AG04450 (cell line): ENCODE measurements at places on chromosomes 16 and 17. TPM values are rescaled to one million over a fixed set of nuclear protein-coding genes. Genes with fewer than 3 reads are reported as not detected.

Gene SDK2
- 0.01 TPM in 2 replicates for polyA plus RNA-seq

Gene CHST4
- polyA plus RNA-seq = not detected in 2 replicates

Gene TEX14
- 0.02 and 0.09 TPM in 2 replicates for polyA plus RNA-seq

Gene TERB1
- polyA plus RNA-seq = not detected in 2 replicates

Gene WFIKKN1
- polyA plus RNA-seq = not detected in 2 replicates

Gene HOXB5
- 9.4 and 9.8 TPM in 2 replicates for polyA plus RNA-seq

Gene LGALS9
- 3.0 and 3.5 TPM in 2 replicates for polyA plus RNA-seq

Gene SHCBP1
- 7.4 and 12.3 TPM in 2 replicates for polyA plus RNA-seq

Gene SP6
- 0.04 and 0.05 TPM in 2 replicates for polyA plus RNA-seq

Gene HSPB9
- polyA plus RNA-seq = not detected in 2 replicates

Gene TSPOAP1
- 1.5 and 1.7 TPM in 2 replicates for polyA plus RNA-seq

Gene GH1
- not detected in 2 replicates for polyA plus RNA-seq

Gene KREMEN2
- 0.04 TPM in 1 of 2 replicates, not detected in the other for polyA plus RNA-seq

Gene CALB2
- polyA plus RNA-seq = 2.9 and 3.0 TPM in 2 replicates

Gene ADAM11
- polyA plus RNA-seq = 0.29 and 0.37 TPM in 2 replicates

Gene KCNJ2
- 1.7 and 2.4 TPM in 2 replicates for polyA plus RNA-seq

Gene HCFC1R1
- 51.6 and 73.4 TPM in 2 replicates for polyA plus RNA-seq

Gene TEFM
- 10.6 and 16.6 TPM in 2 replicates for polyA plus RNA-seq

Gene CA4
- polyA plus RNA-seq = not detected in 2 replicates

Gene KRTAP2-3
- 1.3 and 2.5 TPM in 2 replicates for polyA plus RNA-seq

Gene STX1B
- 4.2 and 4.8 TPM in 2 replicates for polyA plus RNA-seq

Gene HYDIN
- polyA plus RNA-seq = 0.84 and 0.95 TPM in 2 replicates

Gene TMC8
- polyA plus RNA-seq = not detected in 2 replicates

Gene AFMID
- 26.2 and 30.2 TPM in 2 replicates for polyA plus RNA-seq

Gene MT1M
- polyA plus RNA-seq = 0.10 and 0.38 TPM in 2 replicates

Gene AOC2
- polyA plus RNA-seq = 0.16 and 0.33 TPM in 2 replicates

Gene GPR179
- not detected in 2 replicates for polyA plus RNA-seq

Gene PRPSAP1
- polyA plus RNA-seq = 48.8 and 49.9 TPM in 2 replicates
